ENCODE measurements at places on chromosomes 7 and 10.
A peak's percentile ranks its signal among the peaks of the same experiment; 100 is the strongest.

- DNase-seq: no peak
These were observed 228.7 kb upstream of the KLF6 start for GRCh38 chr10:4013651-4014121.

DNA sequence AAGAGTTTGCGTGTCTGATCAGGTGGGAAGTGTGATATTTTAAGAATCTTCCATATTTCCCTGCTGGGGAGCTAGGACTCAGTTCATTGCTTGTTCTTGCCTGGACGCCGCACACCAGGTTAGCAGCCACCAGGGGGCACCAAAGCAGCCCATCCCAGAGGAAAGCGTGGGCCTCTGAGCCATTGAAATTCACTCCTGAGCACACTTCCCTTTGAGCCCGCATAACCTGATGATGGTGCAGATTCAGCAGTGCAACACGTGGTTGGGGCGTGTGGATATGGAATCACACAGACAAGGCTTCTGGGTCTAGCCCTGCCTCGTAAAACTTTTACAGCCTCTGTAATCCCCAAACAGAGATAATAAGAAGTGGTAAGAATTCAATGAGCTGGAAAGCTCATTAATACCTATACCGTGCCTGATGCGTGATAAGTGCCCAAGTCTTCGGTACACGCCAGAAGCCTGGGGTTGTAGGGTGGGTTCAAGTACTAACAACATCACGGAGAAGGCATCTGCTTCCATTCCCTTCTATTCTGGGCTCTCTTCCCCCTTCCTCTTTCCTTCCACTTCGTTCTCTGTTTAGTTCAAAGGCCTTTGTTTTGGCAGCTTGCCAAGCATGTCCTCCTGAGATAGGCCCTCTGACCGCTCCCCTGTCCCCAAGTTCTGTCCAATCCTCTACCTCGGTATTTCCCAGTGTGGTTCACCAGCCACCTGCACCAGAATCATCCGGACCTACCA is 130.1 kb upstream of the KMT2E start:
- DNase-seq: peak; percentile 86

DNA sequence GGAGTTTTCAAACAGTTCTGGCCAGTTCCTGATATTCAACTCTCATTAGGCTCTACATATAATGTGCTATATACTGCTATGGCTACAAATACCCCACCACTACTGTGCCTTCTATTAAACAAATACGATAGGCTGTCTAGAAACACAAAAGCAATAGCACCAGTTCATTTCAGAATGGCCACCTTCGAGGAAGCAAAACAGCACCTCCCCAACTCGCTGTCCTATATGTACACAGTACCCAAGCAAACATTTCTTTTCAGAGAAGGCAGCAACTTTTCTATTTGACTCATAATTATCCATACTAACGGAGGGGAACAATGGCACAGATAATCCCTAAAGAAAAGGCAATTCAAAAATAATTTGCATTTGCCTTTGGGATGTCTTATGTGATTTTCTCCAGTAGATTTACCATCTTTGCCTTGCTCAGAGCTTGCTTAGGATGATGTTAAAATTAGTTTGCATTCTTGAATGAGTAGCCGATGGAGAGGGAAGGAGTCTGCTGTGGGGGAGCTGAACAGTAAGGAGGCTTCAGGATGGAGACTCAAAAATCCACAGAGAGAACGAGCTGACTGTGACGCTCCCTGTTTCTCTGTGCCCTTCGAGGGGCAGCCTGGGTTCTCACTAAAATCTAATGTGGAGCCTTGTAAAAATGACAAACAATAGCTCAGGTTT is 218.7 kb downstream of the FANK1 start:
- no peak for DNase-seq

GRCh38 chr7:157848508-157849340 is 511.9 kb downstream of the DNAJB6 start:
- no peak for DNase-seq

DNA sequence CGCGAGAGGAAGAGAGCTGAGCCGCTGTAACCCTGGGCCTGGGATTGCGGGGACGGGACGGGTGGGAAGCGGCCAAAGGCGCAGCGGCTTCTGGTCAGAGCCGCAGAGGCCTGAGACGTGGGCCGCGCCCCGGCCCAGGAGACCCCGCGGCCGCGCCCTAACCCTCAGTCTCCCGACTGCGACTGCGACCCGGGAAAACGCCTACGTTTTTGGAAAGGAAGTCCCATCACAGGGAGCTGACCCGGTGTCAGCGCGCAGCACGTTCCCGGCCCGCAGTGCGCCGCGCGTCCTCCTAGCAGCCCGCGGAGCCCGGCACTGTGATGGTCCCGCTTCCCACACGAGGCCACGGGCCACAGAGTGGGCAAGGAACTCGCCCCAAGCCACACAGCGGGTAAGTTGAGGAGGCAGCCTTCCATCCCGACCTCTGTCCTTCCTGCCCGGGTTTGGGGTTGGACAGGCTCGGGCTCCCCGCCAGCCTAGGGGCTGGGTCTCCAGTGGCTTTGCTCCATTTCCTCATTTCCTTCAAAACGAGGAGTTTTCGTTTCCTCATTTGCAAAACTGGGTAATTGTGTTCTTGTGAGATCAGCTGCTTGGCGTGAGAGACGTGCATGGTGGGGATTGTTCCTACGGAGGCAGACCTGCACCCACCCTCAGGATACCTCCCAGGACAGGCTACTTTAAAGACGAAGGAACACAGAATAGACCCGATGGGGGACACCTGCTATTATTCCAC is 1.2 kb downstream of the GPNMB start:
- DNase-seq: peak; percentile 56

DNA sequence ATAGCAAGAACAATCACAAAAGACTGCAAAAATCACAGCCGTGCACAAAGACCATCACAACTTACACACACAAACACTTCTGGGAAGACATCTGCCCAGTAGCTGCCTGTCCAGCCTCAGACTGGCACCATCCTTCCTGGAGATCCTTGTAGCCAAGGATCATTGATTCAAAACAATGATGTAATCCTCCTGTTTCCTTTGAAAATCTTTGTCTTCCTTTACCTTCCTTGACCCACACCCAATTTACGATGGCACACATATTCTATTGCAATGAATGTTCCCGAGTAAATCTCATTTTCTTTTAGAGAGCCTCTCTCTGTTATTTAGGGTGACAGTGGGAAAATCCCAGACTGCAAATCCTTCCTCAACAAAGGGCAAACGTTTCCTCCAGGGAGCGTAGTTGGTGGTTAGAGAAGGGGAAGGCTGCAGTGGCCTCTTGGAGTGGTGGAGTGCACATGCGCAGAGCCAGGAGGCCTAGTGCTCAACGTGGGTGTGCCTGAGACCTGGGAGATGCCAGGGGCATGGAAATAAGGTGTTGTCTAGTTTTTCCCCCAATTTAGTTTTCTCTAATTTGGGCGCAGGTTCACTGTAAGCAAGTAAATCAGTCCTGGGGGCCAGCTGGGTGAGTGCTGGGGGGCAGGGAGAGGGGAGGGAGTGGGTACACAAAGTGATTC is 3.1 kb upstream of the INPP5A start:
- no peak for DNase-seq

GRCh38 chr7:131562941-131563340 is 6.5 kb upstream of the PODXL start:
- DNase-seq: no peak

- no peak for DNase-seq
These were observed 270.1 kb downstream of the AGMO start for GRCh38 chr7:15291699-15292098.

GRCh38 chr7:27585781-27586447 is 76.8 kb downstream of the HIBADH start:
- no peak for DNase-seq

DNA sequence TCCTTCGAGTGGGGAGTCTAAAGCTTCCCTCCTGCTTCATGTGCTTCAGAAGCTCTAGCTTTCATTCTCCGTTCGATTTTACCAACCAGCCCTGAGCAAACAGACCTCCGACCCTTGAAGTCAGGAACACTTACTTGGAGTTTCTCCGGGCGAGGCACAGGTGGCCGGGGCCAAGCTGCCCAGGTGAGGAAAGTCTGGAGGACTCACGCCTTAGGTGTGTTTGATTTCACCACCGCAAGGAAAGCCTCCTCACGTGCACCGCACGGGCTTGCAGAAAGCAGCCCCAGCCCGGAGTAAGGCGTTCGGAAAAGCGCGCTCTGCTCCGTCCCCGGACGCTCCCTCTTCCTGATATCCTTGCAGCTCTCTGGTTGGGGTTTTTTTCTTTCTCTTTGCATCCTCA is 30.1 kb upstream of the CNPY1 start:
- no peak for DNase-seq

DNA sequence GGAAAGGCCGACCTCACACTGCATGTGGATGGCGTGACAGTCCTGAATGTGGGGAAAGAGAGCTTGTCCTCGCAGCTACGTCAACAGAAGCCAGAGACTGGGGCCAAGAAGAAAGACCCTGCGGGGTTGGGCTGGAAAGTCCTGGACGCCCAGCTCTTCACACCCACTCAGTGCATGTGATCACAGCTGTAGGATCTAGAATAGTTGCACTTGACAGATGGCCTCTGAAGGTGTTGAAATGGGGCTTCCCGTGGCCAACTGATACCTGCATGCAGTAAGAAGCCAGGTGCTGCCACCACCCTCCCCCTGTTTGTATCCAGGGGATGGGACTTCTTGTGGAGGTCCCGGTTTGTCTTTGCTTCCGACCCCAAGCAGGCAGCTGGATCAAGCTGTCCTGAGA is 34.1 kb upstream of the OCM2 start:
- DNase-seq: no peak

- DNase-seq: no peak
These were observed 35.3 kb downstream of the SLC16A9 start for GRCh38 chr10:59674215-59674836.

- no peak for DNase-seq
These were observed 641.1 kb downstream of the PCDH15 start for GRCh38 chr10:54159924-54160323.

GRCh38 chr10:103125323-103126267 is 67.5 kb downstream of the NT5C2 start:
- no peak for DNase-seq

DNA sequence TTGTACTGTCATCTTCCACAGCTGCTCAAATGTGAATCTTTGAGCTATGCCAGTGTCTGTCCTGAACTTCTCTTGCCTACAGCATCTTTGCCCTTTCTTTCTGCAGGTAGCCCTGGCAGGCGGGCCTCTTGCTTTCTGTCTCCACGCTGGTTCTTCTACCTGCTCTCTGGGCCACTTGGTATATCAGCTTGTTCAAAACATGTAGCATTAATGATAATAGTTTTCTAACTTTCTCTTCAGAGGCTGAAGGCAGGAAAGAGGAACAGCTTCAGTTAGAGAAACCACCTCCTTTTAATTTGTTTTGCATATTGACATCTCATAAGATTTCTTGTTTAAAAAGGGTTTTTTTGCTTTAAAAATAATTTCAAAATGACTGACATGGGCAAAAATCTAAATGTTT is 923 bp upstream of the FGL2 start:
- DNase-seq: no peak

GRCh38 chr10:3173171-3173878 is 743 bp upstream of the PITRM1 start:
- no peak for DNase-seq

- no peak for DNase-seq
These were observed 41.4 kb downstream of the MRC1 start for GRCh38 chr10:17850501-17850900.

DNA sequence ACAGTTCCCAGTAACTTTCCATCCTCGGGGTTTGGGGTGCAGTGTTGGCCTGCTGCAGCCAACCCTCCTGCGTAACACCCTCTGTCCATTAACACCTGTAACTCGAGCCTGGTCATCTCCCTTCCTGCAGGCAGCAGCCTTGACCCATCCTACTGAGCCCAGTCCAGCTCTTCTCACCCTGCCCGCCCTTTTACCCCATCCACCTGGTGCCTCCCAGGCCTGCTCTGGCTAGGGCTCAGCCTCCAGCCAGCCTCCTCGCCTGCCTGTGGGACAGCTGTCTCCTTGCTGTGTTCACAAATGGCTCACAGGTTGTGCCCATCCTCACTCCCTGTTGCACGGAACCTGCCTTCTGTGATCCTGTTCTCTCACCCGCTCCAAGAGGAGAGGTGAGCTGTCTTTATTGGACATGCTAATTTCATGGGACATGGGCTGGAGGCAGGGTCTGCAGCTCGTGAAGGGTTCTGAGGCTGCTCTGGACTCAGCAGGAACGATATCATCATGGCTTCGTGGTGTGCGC is 277.2 kb upstream of the TCERG1L start:
- DNase-seq: peak; percentile 29

DNA sequence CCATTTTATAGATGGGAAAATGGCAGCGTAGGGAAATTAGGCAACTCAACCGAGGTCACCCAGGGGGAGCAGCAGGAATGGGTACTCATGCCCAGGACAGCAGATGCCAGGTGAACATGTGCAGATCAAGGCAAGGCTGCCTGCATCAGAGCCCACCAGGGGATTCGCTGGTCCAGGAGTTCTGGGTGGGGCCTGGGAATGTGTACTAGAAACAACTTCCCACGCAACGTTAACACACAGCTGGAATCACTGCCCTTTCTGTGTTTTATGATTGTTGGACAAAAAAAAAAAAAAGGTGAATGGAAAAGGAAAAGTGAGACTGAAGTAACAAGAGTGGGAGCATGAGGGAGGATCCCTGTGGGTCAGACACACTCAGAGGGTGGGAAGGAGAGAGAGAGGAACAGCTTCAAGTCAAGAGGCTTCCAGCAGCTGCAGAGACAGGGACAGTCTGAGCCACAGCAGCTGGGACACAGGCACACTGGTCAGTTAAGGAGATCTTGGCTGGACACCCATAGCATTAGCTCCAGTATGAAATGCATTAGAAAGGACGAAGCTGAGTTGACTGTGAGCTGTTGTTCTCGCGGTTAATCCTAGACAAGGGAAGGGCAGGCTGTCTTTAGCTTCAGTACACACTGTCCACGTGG is 187.9 kb upstream of the INHBA start:
- DNase-seq: no peak

DNA sequence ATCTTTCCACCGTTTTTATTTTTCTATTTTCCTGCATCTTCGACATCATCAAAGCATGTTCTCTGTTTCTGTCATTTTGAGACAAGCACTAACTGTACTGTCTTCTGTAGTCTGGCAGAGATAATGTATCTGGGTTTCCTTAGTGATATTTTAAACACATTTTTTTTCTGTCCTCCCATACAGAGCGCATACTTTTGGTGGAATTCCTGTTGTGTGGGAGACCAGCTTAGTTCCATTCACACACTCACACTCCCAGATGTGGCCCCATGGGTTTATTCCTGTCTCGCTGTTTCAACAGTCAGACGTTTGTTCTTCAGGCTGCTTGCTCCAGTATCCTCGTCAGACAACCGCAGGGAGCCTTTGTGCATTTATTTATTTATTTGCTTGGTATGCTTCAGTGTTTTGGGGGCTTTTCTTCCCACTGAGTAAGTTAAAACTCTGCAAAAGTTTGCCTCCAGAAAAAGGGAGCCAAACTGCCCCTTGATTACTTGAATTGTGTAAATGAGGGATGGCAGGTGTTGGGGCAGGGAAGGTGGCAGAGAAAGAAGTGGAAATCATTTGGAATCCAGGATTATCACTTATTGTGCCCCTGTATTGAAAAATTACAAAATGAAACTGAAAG is 456.8 kb upstream of the KLF6 start:
- peak; percentile 57 for DNase-seq

- DNase-seq: peak; percentile 89
These were observed at the start of gene PTPRZ1 for GRCh38 chr7:121872831-121873288. Gene PTPRZ1, plus strand, starts transcription at chr7:121873161. Its CDS starts 339 bp downstream, at chr7:121873500.

GRCh38 chr10:79074732-79075131 is 6.0 kb downstream of the ZMIZ1 start:
- DNase-seq: no peak

- DNase-seq: no peak
These were observed 40.1 kb upstream of the GNA12 start for GRCh38 chr7:2884161-2884560.

- DNase-seq: no peak
These were observed 1.8 kb downstream of the PRF1 start for GRCh38 chr10:70600512-70601395.

GRCh38 chr7:148095066-148095465 is 495.5 kb upstream of the C7orf33 start:
- no peak for DNase-seq

- no peak for DNase-seq
These were observed 80.9 kb downstream of the LRMDA start for GRCh38 chr10:75512203-75512933.
